ENCODE measurements at places on chromosomes 1 and 21. TPM values are rescaled to one million over a fixed set of nuclear protein-coding genes. Genes with fewer than 3 reads are reported as not detected.

The B3GALT6 gene
- 22.5 TPM for total RNA-seq

The PODN gene
- total RNA-seq = not detected

The LPAR3 gene
- total RNA-seq = 0.35 TPM

The ANKRD45 gene
- not detected for total RNA-seq

The F5 gene
- 0.10 TPM for total RNA-seq
